Left renal cortex interstitium (tissue), 4 donors: ENCODE measurements at places on chromosomes 3 and 15.

- no peak for DNase-seq
Measured at GRCh38 chr3:153614140-153614539, 452.1 kb downstream of the RAP2B start.

DNA sequence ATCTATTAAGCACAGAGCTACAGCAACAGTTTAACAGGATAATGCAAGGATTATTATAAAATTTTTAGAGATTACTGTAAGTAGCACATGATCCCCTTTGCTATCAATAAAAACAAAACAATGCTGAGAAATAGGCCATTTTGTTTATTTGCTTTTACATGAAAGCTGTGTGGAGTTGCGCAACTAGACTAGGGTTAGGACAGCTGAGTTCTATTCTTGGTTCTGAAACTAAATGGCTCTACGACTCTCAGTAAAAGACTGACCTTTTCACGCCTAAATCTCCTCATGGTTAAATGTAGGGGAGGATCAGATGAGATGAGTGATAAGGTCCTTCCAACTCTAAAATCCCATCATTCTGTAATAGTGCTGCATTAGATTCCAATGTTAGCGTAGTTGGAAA, 25.0 kb downstream of the KCNMB2 start:
- no peak for DNase-seq

GRCh38 chr15:38263996-38264395, 11.4 kb downstream of the SPRED1 start:
- DNase-seq: no peak

DNA sequence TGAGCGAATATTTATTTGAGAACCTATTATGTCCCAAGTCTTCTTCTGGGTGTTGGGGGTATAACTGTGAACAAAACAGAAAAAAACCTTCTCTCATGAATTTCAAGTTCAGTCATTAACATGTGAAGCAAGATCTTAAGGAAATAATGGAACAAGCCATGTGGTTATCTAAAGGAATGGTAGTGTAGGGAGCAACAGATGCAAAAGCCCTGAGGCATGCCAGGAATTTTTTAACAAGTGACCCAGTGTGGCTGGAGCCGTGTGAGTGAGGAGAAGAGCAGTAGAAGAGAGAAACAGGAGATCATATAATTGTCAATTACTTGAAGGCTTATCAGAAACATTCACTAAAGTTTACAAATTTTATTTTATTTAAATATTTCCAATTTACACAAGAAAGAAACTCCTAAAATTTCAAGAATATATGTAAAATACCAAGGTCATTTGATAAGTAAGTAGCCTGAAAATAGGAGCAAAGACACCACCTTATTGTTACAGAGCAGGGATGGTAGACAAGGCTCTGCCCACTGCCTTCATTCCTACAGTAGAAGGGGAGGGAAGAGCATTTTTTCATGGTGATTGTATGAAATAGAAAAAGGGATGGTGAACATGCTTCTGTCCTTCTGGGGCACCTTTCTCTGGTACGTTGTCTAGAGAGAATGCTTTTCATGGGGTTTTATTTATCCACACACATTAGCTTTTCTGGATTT, 345.1 kb downstream of the PLOD2 start:
- no peak for DNase-seq

GRCh38 chr15:78360958-78361718, 21.0 kb downstream of the CRABP1 start:
- no peak for DNase-seq

DNA sequence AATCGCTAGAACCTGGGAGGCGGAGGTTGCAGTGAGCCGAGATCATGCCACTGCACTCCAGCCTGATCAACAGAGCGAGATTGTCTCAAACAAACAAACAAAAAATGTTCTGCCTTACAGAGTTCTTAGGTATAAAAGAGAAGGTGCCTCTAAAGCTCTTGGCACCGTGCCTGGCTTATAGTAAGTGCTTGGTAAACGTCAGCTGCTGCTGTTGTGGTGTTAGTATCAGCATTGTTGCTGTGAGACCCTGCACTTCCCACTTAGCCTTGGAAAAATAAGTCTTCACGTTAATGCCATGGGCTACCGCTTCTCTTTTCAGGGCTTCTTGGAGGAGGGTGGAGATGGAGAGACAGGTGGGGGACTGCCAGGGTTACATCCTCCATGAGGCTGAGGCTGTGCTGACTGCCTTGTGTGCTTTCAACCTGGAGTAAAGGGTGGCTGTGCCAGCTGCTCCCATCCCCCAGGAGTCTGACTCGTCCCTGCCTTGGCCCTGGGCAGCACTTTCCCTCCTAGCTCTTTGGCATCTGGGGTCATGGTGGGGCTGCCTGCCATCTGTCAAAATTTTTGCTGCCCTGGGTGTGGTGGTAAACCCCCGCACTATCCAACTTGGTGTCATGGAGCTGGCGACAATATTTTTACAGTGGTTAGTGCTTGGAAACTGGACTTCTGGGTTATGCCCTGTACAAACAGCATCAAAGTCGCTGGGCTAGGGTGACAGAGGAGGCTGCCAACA, 17.8 kb downstream of the FLNB start:
- no peak for DNase-seq

DNA sequence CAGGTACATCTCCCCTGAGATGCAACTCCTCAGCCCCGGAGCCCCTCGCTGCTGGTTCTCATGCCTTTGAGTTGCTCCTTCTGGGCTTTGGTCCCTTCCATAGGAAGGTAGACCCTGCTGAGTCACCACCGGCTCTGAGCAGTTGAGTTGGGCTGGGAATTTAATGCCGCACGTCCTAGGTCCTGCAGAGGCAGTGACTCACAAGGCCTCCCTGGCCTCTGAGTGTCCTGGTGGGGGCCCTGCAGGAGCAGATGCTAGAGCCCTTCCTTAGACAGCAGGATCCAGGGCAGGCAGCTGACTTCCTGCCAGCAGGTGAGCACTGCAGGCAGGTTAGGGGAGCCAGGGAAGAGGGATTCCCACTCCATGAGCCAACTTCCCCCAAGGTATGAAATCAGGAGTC, 5.5 kb upstream of the NTRK3 start:
- no peak for DNase-seq

DNA sequence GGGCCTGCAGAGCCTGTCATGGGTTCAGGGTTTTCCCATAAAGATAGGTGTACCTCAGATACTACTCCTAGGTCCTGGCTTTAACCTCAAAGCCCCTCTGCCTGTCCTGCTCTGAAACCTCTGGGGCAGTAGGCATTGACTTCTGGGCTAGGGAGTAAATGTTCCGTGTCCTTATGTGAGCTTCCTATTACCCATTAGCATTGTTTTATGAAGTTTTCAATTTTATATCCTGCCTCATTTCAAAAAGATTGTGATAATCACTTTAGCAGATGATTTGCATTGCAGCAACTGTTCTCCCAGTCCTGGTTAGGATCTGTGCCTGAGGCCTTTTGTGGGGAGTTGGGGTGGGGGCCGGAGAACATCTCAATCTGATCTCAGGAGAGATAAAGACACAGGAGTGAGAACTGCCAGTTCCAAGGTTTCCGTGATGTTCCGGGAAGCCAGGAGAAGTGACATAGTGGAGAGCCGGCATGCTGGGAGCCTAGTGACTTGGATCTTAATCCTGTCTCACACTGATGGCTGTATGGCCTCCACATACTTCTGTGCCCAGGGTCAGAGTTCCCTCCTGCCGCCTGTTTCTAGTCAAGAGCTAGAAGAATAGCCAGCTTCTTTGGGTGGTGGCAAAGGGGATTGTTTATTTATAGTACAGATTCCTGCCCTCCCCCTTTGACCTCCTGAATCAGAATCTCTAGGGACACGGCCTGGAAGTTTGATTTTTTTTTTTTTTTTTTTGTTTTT, 10.6 kb downstream of the TPM1 start:
- DNase-seq: no peak

DNA sequence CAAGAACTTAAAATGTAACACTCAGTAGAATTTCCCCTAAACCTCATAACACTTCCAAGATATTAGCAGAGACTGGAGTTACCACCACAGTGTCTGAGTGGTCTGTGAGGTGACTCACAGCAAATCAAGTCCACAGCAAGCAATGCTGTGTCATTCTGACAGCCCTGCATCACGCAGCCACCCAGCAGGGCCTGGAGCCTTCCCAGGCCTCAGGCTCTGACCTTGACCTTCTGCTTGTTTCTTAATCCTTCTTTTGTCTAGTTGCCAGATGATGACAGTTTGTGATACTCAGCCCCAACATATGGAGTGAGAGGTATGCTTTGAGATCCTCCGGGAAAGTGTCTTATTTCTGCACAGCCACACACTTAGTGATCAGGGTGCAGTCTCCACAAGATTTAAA, 82.5 kb downstream of the TOP2B start:
- no peak for DNase-seq

DNA sequence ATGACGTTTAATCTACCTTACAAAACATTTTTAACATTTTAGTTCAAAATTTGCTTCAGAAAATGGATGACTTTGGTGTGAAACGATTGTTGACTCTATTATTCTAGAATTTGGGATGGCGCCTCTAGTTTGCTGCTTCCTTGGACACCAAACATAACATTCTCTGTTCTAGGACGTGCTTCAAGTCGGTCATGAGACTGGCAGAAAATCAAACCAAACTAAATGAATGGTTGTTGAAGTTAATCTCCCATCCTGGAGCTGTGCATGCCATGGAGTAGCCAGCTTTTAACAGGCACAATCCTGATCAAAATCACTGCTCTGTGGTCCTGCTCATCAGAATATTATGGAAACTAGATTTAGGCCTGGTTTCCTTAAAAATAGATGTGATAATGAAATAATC, 9.6 kb upstream of the LRRFIP2 start:
- DNase-seq: no peak

DNA sequence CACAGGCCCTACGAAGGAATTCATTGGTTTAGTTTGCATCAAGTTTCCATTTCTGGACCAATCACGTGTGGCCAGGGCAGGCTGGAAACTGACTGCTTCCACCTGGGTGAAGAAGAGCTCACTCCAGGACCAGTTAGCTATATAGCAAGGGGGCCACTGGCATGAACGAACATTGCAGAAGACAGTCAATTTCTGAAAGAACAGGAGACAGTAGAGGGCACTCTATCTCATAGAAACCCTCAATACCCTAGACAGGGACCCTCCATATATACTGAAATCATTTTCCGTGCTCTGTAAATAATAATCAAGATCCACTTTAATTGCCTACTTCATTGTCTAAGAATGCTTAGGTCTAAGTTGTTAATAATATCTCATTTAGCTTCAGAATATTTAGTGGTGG, 215.6 kb downstream of the CADPS start:
- DNase-seq: no peak

DNA sequence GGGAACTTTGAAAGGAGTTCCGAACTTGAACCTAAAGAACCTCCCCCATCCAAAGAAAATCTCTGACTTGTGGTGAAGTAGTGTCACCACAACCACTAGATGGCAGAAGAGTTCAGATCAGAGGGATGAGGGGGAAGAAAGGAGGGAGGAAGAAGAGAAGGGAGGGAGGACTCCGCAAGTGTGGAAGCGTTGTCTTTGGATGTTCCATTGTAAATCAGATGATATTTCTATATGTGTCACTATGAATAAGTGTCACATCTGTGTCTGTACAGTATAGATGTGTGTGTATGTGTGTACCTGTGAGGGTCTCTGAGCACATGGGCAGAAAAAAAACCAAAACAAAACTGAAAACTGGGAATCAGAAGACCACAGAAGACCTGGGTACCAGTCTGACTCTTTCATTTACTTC, 16.9 kb downstream of the SLC24A1 start:
- DNase-seq: peak; percentile 77

GRCh38 chr15:63826528-63826927, 7.2 kb downstream of the HERC1 start:
- no peak for DNase-seq

- no peak for DNase-seq
Measured at GRCh38 chr3:57065588-57065987, 5.1 kb downstream of the SPATA12 start.

- no peak for DNase-seq
Measured at GRCh38 chr3:61227799-61228198, 23.5 kb downstream of the FHIT start.

GRCh38 chr15:39735120-39735717, 47.4 kb downstream of the FSIP1 start:
- DNase-seq: no peak

GRCh38 chr3:178802993-178803693, 266.9 kb downstream of the KCNMB2 start:
- DNase-seq: no peak

- no peak for DNase-seq
Measured at GRCh38 chr3:156614642-156615511, 59.5 kb upstream of the TIPARP start.

GRCh38 chr15:50854601-50855490, 53.6 kb upstream of the AP4E1 start:
- no peak for DNase-seq

DNA sequence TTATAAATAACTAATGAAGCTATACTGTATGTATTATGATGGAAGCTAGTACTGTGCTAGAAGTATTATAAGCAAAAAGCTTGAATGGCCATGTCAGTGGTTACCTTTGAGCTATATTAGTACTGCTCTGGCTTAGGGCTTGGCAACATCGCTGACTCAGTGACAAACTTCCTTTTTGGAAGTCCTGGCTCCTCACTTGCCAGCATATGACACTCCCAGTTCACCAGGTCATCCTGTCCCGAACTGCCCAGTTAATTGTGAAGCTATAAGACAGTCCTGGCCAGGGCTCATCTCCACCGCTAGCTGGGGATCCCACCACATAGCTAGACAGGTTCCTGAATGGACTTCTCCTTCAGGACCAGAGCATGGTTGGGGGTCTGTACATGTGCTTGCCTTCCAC, 31.9 kb downstream of the RAB8B start:
- no peak for DNase-seq

GRCh38 chr15:97861529-97862260, 98.8 kb upstream of the ARRDC4 start:
- no peak for DNase-seq
